NB4 (cell line): ENCODE measurements at places on chromosomes 5 and 9.

- DNase-seq: peak; percentile 84
Measured at GRCh38 chr9:129175825-129176633, 2.0 kb downstream of the IER5L start.

DNA sequence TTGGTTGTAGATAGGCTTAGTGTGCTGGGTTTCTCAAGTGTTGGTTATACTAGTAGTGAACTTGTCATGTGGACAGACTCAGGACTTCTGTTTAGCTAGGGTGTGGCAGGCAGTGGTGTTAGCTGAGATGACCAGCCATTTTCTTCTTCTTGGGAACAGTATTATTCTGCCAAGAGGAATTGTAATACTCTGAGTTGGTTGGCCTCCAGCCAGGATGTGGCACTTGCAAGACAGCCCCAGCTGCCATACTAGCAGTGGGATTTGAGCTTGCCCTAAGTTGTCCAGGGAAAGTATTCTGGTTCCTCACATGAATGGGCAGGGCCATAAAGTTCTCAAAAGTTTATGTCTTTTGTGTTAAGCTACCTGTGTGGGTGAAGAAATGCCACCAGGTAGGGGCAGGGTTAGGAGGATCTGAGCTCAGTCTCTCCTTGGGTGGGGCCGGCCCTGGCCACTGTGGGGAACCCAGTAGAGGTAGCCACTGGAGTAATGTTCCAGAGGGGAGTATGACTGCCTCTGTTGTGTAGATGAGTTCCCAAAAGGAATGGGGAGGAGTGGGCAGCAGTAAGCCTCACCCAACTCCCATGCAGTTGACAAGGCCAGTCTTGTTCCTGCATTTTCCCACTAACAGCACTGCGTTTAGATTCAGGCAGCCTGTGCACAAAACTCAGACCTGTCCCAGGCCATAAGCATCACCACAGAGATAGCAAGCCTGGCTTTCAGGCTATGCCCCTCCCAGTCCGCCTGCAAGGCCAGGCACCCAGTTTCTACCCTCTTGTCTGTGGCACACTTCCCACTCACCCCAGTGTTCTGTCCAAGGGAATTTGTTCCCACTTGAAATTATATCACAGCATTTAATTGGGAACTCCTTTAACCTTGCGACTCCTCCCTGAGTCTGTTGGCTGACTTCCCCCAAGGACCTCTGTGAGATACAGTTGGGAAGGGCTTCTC lies 250.7 kb downstream of the ANXA1 start:
- no peak for DNase-seq

GRCh38 chr5:42887575-42887974 lies 75.9 kb upstream of the SELENOP start:
- no peak for DNase-seq

- no peak for DNase-seq
Measured at GRCh38 chr9:126275386-126276001, 51.1 kb upstream of the MVB12B start.

GRCh38 chr9:272251-273213 lies 57.9 kb downstream of the DOCK8 start:
- DNase-seq: peak; percentile 99

DNA sequence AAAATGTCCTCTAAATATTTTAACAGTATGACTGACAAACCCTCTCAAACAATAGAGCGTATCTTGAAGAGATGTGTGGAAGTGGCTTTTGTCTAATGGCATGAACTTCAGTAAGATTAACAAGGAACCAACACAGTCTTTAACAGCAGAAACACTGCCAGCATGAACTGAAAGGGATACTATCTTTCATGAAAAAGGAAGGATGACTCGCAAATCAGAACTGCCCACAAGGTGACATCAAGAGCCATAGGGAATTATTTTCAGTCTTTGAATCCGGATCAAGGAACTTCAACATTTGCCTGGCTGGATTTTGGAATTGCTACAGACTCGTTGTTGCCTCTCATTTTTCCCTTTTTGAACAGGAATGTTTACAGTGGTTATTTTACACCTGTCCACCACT lies 5.1 kb upstream of the HEXB start:
- no peak for DNase-seq

DNA sequence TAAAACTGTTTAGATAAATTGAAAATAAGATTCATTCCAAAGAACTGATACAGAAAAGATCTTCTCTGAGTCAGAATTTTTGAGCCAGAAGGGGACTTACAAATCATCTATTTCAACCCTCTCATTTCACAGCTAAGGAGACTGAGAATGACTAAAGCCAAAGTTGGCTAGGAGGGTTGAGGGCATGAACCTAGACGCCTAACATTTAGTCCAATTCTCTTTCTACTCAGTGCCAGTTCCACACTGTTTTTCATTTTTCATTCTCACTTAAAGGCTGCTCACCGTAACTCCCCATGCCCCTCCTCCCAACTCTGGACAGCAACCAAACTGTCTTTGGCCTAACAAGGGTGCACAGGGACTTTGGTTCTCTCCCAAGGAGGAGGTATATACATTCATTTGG lies 364.0 kb downstream of the NDUFS4 start:
- no peak for DNase-seq

DNA sequence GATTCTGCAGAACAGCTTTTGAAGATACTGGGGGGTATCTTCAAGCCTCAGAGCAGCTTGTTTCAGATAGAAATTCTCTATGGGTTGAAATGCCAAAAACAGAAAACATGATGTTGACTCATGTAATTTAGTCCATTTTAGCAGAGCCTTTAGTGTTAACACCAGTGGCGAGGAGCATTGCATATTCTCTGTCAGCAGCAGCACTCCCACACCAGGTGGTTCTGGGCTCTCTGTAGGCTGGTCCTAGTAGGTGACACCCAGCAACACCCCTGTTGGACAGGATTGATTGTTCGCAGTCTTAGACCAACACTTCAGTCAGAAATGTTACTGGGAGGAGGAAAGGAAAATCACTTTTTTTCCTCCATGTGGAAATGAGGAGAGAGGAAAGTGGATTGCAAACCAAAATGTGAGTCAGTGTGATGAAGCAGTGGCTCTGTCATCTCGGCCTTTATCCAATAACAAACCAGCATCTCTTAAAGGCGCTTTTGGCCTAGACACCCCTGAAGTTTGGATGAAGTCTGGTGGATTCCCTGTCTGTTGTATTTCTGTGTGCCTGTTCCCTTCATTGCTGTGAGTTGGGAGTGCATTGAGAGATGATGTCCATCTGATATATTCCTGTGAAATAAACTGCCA lies 16.8 kb downstream of the SLC46A2 start:
- no peak for DNase-seq

GRCh38 chr9:89345476-89345875 lies 27.2 kb downstream of the SECISBP2 start:
- no peak for DNase-seq

- DNase-seq: no peak
Measured at GRCh38 chr9:108639696-108640095, 216.1 kb downstream of the ACTL7B start.

DNA sequence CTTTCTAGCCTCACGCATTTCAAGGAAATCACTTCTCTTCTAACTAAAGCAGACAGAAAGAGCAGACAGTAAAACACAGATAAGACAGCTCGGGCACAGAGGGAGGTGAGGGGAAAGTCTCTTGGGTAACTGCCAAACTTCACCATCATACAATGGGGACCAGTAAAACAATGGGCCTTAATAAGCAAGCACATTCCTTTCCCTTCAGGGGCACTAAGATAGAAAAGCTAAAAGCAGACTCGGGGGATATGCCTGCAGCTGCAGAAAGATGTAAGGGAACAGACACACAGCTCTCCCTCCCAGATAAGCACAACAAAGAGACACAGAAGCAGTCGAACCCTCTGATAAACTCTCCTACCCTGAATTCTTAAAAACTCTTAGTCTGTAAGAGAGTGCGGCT lies 15.6 kb upstream of the CKS2 start:
- DNase-seq: no peak

DNA sequence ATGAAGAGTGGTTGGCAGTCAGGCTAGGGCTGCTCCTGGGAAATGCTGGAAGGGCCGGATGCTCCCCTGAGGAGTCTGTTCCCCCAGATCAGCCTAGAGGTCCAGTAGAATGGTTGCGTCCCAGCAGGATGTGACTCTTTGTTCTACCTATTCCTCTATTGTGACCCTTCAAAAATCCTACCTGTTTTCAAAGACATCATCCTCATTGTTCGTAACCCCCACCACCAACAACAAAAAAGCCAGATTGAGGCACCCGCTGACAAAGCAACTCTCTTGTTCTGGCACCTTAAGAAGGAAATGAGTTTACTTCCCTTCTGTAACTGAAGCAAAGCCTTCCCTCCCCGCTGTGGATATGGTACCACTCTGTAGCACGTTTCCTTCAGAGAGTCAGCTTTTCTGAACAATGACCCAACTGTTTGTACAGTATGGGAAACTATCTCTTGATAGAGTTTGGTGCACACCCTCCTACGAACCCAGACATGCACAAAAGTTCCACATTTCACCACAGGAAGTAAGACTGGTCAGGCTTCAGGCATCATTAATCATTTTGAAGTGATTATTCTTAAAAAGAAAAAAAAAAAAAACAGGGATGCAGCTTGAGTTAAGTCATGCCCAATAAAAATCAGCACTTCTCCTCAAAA lies 207.2 kb downstream of the ENC1 start:
- peak; percentile 53 for DNase-seq

DNA sequence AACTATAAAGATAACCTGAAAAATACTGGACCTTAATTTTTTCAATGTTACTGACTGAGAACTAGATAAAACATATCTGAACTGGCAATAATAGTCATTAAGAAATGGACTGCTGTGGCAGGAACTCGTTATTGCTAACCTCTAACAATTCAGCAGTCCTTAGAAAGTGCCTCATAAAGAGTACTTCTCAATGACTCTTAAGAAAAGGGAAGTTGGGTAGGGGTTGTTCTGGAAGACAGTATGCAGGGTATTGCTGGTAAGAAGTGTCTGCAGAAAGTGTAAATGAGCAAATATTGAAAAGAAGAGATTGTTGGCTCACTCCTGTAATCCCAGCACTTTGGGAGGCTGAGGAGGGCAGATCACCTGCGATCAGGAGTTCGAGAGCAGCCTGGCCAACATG lies 27.9 kb downstream of the FOXD1 start:
- DNase-seq: peak; percentile 42

DNA sequence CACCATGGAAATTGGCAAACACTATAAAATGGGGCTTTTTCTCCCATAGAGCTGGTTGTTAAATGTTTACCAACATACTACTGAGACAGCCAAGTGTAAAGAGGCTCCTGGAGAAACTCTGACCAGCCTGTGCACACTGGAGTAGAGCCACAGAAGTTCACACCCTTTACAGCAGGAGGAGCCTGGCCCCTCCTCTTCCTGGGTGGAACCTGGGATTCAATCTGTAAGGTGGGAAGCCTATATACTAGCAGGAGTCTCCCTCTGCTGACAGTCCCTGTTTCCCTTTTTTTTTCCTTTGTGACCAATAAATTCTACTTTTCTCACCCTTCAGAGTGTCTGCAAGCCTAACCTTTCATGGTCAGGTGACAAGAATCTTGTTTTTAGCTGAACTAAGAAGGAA lies 10.4 kb upstream of the SLC30A5 start:
- peak; percentile 37 for DNase-seq

DNA sequence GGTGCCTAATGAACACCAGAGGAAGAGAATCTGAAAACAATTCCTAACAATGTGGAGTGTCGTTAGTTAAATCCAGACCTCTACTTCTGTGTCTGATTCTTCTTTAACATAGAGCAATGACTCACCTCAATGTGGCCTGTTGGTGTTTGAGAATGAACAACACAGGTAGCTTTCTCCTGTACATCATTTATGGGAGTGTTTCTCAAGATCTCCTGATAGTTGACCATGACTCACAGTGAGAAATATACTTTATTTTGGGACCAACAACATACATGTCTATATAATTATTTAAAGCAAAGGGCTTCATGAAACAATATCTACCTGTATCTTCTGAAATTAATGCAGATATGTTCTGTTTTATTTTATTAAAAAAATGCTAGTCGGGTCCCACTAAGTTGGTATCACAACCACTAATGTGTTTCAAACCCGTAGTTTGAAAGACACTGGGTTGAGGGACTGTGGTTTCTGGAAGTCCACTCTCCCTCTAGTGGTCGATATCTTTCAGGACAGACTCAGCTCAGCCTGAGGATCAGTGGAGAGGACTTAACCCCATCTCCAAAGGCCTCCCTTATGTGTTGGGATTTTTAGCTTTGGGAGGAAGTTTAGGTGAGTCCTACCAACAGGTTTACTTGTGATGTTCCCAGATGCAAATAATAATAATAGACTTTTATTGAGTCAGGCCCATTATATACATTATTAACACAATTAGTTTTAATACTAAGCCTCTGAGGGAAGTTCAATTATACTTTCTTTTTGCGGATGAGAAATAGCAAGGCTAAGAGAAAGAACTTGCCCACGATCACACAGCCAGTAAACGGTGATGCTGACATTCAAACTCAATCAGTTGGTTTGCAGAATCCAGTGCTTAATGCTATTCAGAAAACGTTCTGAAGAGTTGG lies 70.0 kb upstream of the KLF9 start:
- DNase-seq: peak; percentile 67

- no peak for DNase-seq
Measured at GRCh38 chr9:136495238-136495800, 12.5 kb upstream of the SEC16A start.

GRCh38 chr5:16596581-16596940 lies 20.2 kb downstream of the RETREG1 start:
- no peak for DNase-seq

- no peak for DNase-seq
Measured at GRCh38 chr5:174472956-174473355, 251.4 kb upstream of the MSX2 start.

DNA sequence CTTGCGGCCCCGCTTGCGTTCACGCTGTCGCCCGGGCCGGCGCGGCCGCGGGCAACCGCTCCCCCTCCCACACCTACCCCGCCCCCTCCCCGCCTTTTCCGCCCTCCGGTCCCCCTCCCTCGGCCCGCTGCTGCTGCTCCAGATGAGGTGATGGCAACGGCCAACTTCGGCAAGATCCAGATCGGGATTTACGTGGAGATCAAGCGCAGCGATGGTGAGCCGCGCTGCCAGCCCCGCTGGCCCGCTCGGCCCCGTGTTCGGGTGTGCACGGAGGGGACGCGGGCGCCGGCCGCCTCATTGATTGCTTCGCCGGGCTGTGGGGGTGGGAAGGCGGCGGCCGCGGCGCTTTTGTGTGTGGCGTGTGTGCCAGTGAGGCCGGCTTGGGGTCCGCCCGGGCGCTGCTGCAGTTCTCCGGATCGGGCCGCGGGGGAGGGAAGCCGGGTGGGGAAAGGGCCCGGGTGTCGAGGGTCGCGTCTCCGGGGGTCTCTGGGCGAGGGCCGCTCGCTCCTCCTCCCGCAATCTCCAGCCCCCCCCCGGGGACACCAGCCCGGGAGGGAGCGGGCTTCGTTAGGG lies 403 bp downstream of the KIF2A start:
- no peak for DNase-seq

DNA sequence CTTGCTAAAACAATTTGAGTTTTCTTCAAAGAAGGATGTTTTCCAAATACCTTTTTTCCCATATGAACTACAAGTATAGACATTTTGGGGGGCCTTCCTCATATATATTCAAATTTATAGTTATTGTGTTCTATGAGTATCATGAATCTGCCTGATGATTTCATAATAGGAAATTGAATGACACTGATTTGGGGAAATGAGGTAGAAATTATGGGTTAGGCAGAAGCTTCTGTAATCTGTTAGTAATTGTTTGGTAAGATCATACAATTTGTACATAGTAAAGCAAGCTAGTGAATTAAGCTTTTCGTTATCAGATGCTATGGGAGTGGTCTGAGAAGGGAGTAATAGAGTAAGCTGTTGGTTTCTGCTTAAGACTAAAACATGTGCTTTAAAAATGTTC lies 98.0 kb downstream of the TRIO start:
- DNase-seq: no peak
